Esophagus squamous epithelium (tissue), 5 donors: ENCODE measurements at places on chromosomes 2 and 18. TPM values are rescaled to one million over a fixed set of nuclear protein-coding genes. Genes with fewer than 3 reads are reported as not detected.

Gene TMEFF2
- 1.5 TPM for total RNA-seq

Gene NTSR2
- total RNA-seq, result not detected

Gene TSGA10
- 2.7 TPM for total RNA-seq

Gene GAD1
- total RNA-seq, result 4.2 TPM

Gene NT5DC4
- total RNA-seq, result not detected

Gene MOCOS
- 4.4 TPM for total RNA-seq

Gene POTEI
- total RNA-seq, result not detected

Gene SRD5A2
- 0.19 TPM for total RNA-seq

Gene UGT1A1
- total RNA-seq, result 3.8 TPM

Gene KIF1A
- not detected for total RNA-seq

Gene TDRD15
- total RNA-seq, result not detected

Gene REEP1
- total RNA-seq, result 0.83 TPM

Gene CNDP1
- total RNA-seq, result not detected

Gene FBLN7
- total RNA-seq, result 1.1 TPM

Gene ZNF532
- 31.2 TPM for total RNA-seq

Gene ESPNL
- 0.04 TPM for total RNA-seq

Gene CCDC74B
- total RNA-seq, result 0.76 TPM

Gene FABP1
- total RNA-seq, result not detected

Gene VWA3B
- not detected for total RNA-seq

Gene GALR1
- not detected for total RNA-seq

Gene DYNC2LI1
- 19.1 TPM for total RNA-seq

Gene MRO
- 0.82 TPM for total RNA-seq

Gene CABYR
- 0.95 TPM for total RNA-seq

Gene SCTR
- total RNA-seq, result not detected

Gene TET3
- total RNA-seq, result 6.6 TPM
